Activated CD8-positive, alpha-beta T cell treated with anti-CD3 and anti-CD28 coated beads, Interleukin-2, amount 10 ng/mL, durations not matched to agents 7 days and 5 days (primary cell): ENCODE measurements at places on chromosomes 11 and 22. TPM values are rescaled to one million over a fixed set of nuclear protein-coding genes. Genes with fewer than 3 reads are reported as not detected.

The OR6T1 gene
- not detected for total RNA-seq

The FERMT3 gene
- 261 TPM for total RNA-seq

The OR51I1 gene
- not detected for total RNA-seq

The MRGPRF gene
- total RNA-seq: not detected

The SCGB1D2 gene
- total RNA-seq: not detected

The PDGFD gene
- total RNA-seq: 0.08 TPM

The DYNC2H1 gene
- 1.7 TPM for total RNA-seq

The TUBA8 gene
- total RNA-seq: 1.5 TPM

The OR51B2 gene
- total RNA-seq: not detected

The CD151 gene
- 29.7 TPM for total RNA-seq

The PATE2 gene
- total RNA-seq: not detected

The DBX1 gene
- total RNA-seq: not detected

The FOLR3 gene
- total RNA-seq: not detected

The DDIAS gene
- total RNA-seq: 16.8 TPM

The BEST1 gene
- not detected for total RNA-seq

The RASGRP2 gene
- 115 TPM for total RNA-seq

The ST13 gene
- total RNA-seq: 141 TPM

The KIF18A gene
- total RNA-seq: 35.4 TPM

The MUC2 gene
- not detected for total RNA-seq

The MMP8 gene
- not detected for total RNA-seq

The UBQLNL gene
- total RNA-seq: not detected

The KRTAP5-1 gene
- not detected for total RNA-seq

The SMIM38 gene
- 0.18 TPM for total RNA-seq

The ZNF195 gene
- 36.9 TPM for total RNA-seq

The LDHAL6A gene
- total RNA-seq: not detected

The ARFIP2 gene
- 38.6 TPM for total RNA-seq

The ANO5 gene
- total RNA-seq: 0.08 TPM

The EHF gene
- not detected for total RNA-seq

The C11orf87 gene
- not detected for total RNA-seq

The OR4C13 gene
- total RNA-seq: not detected

The SUSD2 gene
- 1.9 TPM for total RNA-seq

The OR52I2 gene
- total RNA-seq: not detected

The ALX4 gene
- not detected for total RNA-seq

The OR8U1 gene
- not detected for total RNA-seq

The SYT7 gene
- total RNA-seq: not detected

The OR4S2 gene
- not detected for total RNA-seq
